ENCODE measurements at places on chromosomes 6 and 20.

DNA sequence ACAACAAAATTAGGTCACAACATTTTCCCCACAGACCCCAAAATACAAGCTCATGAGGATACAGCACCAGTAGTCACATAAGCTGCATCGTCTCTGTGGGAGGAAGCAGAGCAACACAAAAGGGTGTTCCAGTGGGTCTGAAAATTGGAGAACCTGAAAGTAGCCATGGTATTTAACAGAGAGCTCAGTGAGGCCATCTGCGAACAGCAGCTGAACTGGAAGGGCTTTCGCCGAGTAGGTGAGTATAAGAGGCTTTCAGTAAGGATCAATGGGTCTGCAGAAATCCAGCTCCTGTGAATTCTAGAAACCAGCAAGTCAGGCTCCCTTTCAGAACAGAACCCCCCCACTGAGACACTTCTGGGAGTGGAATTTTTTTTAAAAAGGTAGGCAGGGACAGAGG lies 120.0 kb upstream of the RREB1 start:
- H3K27ac ChIP-seq, result no peak overlapping the region
- H3K4me3 ChIP-seq, result no peak overlapping the region
- no peak for DNase-seq
- no peaks in the 10 kb centered on the region for H3K27me3 ChIP-seq
- H3K4me1 ChIP-seq, result peaks cover 14% of the 10 kb centered on the region

DNA sequence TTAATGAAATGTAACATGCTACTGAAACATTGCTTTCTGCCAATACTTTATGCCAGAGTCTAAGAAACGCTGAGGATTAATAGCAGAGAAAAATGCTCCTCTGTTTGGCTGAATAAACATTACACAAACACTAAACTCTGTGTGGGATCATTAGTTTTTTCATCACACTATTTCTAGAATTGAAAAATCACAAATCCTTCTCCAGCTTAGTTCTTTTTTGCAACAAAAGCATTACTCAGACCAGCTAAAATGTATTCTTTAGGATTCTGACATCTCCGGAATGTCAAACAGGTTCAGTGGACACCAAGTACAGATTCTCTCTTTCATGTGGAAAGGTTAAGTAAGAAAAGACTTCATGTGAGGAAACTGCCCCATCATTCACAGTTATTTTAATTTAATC lies 226.9 kb downstream of the SIM1 start:
- no peaks in the 10 kb centered on the region for H3K36me3 ChIP-seq
- no peaks in the 10 kb centered on the region for H3K4me1 ChIP-seq
- no peak for DNase-seq

DNA sequence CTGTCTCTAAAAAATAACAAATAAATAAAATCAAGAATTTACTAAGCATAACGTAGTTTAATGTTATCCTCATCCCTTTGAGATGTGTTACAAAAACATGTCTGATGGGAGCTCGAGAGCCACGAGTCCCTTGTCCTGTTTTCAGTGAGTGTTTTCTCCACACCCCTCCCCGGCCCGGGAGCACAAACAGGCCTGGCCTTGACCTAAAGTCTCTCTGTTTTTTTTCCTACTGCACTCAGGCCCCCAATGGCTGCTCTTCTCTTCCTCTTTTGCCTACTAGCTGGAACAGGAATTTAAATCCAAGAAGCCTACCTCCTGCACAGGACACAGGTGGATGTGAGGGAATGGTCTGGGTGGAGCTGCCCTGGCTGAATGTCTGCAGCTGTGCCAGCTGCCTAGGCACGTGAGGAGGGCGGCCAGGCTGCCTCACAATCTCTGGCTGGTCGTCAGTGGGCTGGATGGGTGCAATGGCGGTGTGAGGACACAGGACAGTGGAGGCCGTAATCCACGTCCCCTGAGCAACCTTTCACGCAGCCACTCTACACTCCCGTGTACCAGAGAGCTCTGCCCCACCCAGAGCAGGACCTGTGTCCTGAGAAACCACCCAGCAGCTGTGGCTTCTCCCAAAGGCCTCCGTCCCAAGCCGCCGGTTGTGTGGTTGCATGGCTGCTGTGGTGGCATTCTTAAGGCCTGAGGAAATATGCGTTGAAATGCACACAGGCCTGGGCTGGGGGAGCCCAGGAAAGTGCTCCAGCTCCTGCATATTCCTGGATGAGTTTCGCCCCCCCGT lies 117.5 kb downstream of the FAM120B start:
- H3K27ac ChIP-seq, result no peak overlapping the region
- H3K27me3 ChIP-seq, result peaks cover 7% of the 10 kb centered on the region
- H3K36me3 ChIP-seq, result no peaks in the 10 kb centered on the region
- DNase-seq, result no peak
- H3K4me3 ChIP-seq, result no peak overlapping the region

DNA sequence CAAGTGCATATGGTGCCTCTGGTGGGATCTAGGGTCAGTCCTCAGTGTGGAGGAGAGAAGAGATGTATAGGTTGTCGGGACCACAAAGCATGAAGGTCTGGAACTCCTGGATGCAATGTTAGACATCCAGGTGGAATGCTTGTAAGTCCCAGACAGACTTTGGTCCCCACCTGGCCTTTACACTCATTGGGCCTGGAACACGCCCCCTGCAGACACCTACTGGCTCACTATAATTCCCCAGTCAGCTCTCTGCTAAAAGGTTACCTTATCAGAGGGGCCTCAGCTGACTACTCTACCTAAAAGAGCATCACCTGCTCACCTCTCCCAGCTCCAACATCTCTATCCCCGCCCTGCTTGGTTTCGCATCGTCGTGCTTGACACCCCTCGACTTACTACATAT lies 41.7 kb upstream of the SIRPA start:
- no peak overlapping the region for H3K27ac ChIP-seq
- H3K4me3 ChIP-seq, result no peak overlapping the region
- no peaks in the 10 kb centered on the region for H3K36me3 ChIP-seq
- H3K4me1 ChIP-seq, result peaks cover 10% of the 10 kb centered on the region
- DNase-seq, result no peak
- no peaks in the 10 kb centered on the region for H3K27me3 ChIP-seq

- H3K4me3 ChIP-seq, result no peak overlapping the region
- no peak overlapping the region for H3K27ac ChIP-seq
- peaks cover 26% of the 10 kb centered on the region for H3K4me1 ChIP-seq
- DNase-seq, result peak; percentile 27
Measured at GRCh38 chr6:167093922-167094432, 28.9 kb upstream of the CCR6 start.

- no peak overlapping the region for H3K4me3 ChIP-seq
- peak; percentile 13 for DNase-seq
- H3K36me3 ChIP-seq, result no peaks in the 10 kb centered on the region
- no peaks in the 10 kb centered on the region for H3K27me3 ChIP-seq
- H3K27ac ChIP-seq, result no peak overlapping the region
Measured at GRCh38 chr6:104995989-104996617, 39.2 kb downstream of the LIN28B start.
